CD4-positive, alpha-beta T cell treated with Interleukin-6 for 4 hours (primary cell): ENCODE measurements at places on chromosomes 2 and 18.
A peak's percentile ranks its signal among the peaks of the same experiment; 100 is the strongest.

- no peak for DNase-seq
These were observed 112.3 kb downstream of the PRKCE start for GRCh38 chr2:45763797-45764196.

- no peak for DNase-seq
These were observed 50.7 kb downstream of the STRN start for GRCh38 chr2:36915627-36916026.

- no peak for DNase-seq
These were observed 252.3 kb downstream of the CYRIA start for GRCh38 chr2:16413285-16413684.

GRCh38 chr2:71348302-71348701 lies 16.7 kb downstream of the ZNF638 start:
- DNase-seq = peak; percentile 28

GRCh38 chr2:197191177-197191939 lies 119.2 kb downstream of the ANKRD44 start:
- no peak for DNase-seq

DNA sequence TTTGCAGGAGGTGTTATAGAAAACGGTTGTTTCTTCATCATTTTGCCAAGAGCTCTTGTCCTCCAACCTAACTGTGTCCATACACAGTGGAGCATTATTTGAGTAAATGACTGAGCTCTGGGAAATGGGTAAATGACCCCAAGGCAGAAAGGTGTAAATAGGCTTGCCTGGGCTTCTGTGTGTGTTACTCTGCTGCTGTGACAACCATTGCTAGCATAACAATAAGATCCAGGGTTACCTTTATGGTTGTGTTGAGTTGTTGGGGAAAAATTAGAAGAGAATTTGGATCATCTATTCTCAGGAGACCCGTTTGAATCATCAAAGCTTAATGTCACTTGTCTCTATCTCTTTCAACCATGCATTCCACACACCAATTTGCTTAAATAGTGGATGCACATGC lies 672.7 kb downstream of the DPP10 start:
- no peak for DNase-seq

DNA sequence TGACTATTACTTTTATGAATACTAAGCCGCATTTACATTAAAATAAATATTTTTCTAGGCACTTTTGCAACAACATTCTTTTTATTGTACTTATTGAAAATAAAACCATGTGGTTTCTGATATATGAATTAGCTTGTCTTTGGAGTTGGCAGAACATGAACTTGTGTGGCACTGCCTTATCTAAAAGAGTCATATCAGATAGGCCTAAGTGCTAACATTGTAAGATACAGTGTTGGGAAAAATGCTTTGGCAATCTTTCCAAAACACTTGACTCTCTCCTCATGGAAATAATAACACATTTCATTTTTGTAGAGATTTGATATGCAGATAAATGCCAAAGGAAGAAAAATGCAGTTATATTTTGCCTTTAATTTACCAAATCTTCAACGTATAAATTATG lies 191.7 kb downstream of the ERBB4 start:
- no peak for DNase-seq

- DNase-seq = peak; percentile 6
These were observed 71.9 kb upstream of the KLHL29 start for GRCh38 chr2:23312996-23313606.

DNA sequence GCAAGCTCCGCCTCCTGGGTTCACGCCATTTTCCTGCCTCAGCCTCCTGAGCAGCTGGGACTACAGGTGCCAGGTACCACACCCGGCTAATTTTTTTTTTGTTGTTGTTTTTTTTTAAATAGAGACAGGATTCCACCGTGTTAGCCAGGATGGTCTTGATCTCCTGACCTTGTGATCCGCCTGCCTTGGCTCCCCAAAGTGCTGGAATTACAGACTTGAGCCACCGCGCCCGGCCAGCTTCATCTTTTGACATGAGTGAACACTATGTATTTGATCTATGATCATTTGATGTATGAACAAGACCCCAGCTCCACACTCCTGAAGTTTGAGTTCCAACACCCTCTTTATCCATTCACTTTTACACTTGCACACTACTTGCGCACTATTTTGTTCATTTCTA lies 43.4 kb upstream of the LPIN2 start:
- DNase-seq = no peak

DNA sequence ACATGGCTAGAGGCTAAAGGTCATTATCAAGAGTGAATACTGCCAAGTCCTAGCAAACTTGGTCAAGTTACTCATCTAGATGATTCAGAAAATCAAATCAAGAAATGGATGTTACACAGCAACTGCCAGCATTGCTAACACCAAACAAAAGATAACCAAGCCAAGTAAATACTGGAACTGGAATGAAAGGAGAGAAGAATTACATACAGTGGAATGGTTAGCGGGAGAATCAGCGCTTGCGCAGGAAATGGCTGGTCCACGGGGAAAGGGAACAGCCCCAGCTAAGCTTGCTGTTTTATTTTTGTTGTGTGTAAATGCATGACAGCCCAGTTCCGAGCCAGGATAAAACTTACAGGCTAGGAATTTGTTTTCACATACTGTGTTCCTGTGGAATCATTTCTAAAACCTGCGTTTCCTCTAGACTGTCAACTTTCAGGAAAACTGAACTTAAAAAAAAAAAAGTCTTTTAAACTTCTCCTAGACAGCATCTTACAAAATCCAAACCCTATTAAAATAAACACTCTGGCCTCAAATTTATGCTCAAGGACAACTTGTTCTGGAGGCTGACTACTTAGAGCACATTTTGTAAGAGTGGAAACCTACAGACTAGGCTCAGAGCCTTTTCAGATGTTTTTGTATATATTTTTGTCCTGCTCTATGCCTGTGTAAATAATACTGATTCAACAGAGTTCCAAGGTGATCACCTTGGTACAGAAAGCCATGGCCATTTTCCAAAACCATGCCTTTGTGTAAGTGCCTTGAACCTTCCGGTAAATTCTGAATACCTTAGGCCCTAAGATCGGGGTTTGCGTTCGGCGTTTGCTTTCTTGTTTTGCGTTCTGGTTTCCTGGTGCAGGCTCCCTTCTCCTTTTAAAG lies 30.7 kb upstream of the TXNDC2 start:
- DNase-seq = no peak

GRCh38 chr2:197577446-197577845 lies 61.6 kb downstream of the MOB4 start:
- DNase-seq = no peak

GRCh38 chr2:190996338-190996946 lies 17.5 kb downstream of the STAT1 start:
- peak; percentile 66 for DNase-seq

GRCh38 chr18:6949800-6950586 lies 167.6 kb downstream of the LAMA1 start:
- no peak for DNase-seq

GRCh38 chr2:205139822-205140463 lies 542.4 kb upstream of the NRP2 start:
- no peak for DNase-seq

DNA sequence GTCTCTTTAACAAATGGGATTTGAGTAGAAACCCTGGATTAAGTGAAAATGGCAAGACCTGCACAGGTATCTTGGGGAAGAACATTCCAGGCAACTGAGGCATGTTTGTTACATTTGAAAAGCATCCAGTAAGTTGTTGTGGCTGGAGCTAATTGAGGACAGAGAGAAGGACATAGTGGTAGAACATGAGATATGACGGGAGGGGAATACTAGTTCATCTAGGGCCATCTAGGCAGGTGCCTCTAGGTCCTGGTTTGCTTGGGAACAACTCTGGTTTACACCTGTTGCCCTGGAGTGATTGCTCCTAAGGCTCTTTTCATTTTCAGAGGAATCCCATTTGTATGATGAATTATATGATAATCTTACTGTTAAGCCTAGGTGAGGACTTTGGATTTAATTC lies 19.7 kb upstream of the CCDC141 start:
- no peak for DNase-seq

DNA sequence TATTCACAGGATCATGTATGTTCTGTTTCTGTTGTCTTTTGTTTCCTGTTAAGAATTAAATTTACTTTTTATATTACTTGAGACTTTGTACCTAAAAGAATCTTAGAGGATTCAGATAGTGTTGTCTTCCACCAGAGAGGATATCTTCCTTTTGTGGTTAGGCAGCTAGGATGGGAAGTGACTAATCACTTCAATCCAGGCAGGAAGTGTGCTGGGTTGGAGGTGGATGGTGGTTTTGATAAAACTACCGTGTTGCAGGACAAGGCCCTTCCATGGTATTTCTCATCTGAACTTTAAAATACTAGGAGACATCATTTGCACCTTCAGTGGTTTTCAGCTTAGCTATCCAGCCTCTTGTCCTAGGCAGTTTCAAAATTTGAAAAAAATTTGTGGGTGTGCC lies 728.6 kb upstream of the CDH2 start:
- no peak for DNase-seq

DNA sequence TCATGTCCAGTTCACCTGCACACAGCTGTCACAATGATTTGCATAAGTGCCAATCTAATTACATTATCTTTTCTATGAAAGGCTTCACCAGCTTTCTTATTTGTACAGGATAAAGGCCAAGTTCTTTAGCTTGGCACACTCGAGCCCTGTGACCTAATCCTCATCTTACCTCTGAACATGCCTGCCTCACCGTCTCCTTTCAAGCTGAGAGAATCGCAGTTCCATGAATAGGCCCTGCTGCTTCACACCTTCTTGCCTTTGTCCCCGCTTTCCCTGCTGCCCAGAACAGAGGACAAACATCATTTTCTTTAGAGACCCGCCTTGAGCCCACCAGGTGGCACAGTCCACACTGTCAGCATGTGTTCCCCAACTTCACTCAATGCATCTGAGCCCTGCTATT lies 1094.7 kb downstream of the BCL11A start:
- no peak for DNase-seq

DNA sequence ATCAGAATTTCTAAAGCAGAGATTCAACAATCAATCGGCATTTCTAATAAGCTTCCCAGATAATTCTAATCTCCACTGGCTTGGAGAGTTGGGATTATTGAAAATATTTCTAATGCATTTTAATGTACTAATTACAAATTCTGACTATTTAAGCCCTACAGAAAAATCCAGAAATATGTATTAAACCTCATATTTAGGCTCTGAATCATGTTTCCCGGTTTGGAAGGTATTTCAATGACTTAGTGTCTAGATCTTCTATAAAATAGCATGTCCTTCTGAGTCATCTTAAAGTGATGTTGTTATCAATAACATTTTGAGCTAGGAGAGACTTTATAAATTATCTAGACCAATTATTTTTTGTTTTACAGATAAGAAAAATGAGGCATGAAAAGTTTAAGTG lies 258.8 kb upstream of the NRXN1 start:
- DNase-seq = no peak

GRCh38 chr18:76416911-76417310 lies 78.1 kb downstream of the ZNF516 start:
- DNase-seq = no peak

DNA sequence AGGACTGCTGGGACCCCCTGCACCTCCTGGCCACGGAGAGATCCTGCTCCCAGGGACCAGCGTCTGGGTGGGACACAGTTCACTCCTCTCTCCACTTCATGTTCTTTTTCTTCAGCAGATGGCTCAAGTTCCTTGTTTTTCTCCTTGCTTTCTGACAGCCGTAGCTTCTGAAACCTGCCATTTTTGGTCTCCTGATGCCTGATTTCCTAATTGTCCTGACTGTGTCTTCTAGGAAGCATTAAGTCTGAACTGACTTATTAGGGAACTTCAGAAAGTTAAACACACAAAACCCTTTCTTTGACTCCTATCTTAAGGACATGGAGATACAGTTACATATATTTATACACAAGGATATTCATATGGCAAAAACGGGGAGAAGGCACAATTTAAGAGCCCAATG lies 22.7 kb downstream of the CNNM4 start:
- DNase-seq = no peak

- DNase-seq = no peak
These were observed 32.0 kb upstream of the C1QL2 start for GRCh38 chr2:119190321-119191111.
